ENCODE measurements at places on chromosomes 1 and 21.

DNA sequence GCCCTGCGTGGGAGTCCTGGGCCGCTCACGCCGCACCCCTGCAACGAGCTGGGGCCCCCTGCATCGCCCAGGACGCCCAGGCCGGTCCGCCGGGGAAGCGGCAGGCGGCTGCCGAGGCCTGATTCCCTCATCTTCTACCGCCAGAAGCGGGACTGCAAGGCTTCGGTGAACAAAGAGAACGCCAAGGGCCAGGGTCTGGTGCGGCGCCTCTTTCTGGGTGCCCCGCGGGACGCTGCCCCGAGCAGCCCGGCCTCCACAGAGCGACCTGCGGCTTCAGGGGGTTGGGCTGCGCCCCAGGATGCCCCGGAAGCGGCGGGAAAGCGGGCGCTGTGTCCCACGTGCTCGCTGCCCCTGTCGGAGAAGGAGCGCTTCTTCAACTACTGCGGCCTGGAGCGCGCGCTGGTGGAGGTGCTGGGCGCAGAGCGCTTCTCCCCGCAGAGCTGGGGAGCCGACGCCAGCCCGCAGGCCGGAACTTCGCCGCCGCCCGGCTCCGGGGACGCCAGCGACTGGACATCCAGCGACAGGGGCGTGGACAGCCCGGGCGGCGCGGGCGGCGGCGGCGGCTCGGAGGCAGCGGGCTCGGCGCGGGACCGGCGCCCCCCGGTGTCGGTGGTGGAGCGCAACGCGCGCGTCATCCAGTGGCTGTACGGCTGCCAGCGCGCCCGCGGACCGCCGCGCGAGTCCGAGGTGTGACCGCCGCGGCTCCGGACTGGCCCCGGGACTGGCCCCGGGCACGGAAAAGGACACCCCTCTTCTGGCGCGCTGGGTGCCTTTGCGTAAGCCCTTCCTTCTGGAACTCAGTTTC lies 2.7 kb downstream of the FAM110D start:
- peak; percentile 57 for DNase-seq

- DNase-seq, result peak; percentile 31
These were observed 2.3 kb downstream of the SPEN start for GRCh38 chr1:15849775-15850324.

- DNase-seq, result peak; percentile 81
These were observed at the start of gene SCP2 for GRCh38 chr1:52927212-52928014. TSS of gene SCP2 (plus strand) at chr1:52927276. CDS start at chr1:52927397, 121 bp downstream.

DNA sequence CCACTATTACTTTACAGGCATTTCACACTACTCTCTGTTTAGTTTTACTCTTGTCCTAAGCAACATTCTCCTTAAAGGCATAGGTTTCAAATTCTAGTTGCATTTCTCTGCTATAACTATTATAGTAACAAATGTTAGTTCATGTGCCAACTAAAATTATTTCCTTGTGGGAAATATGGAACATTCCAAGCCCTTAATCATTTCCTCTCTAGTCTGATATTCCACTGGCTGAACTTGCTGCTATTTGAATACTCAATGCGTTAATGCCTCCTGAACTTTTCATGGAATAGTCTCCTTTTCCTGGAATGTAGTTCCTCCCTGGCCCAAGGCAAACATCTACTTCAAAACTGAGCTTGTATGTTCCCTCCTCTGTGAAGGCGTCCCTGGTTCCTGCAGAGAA lies 19.3 kb upstream of the TBX19 start:
- DNase-seq, result no peak

DNA sequence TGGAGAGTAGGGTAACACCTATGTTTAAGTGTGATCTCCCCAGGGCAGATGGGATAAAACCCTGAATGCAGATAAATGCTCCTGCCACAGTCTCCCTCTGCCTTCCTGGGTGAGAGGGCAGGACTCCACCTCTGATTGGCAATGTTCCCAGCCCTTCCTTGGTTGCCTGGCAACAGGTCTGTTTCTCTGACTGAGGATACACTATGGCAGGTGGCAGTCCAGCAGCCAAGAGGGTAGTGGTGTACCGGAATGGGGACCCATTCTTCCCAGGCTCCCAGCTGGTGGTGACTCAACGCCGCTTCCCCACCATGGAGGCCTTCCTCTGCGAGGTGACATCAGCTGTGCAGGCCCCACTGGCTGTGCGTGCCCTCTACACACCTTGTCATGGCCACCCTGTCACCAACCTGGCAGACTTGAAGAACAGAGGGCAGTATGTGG lies at the start of gene DCDC2B:
Gene DCDC2B, plus strand, starts transcription at position 199 of the 438 bp plus-strand sequence. Its CDS starts 5 bp downstream, at position 204.
- DNase-seq, result no peak

DNA sequence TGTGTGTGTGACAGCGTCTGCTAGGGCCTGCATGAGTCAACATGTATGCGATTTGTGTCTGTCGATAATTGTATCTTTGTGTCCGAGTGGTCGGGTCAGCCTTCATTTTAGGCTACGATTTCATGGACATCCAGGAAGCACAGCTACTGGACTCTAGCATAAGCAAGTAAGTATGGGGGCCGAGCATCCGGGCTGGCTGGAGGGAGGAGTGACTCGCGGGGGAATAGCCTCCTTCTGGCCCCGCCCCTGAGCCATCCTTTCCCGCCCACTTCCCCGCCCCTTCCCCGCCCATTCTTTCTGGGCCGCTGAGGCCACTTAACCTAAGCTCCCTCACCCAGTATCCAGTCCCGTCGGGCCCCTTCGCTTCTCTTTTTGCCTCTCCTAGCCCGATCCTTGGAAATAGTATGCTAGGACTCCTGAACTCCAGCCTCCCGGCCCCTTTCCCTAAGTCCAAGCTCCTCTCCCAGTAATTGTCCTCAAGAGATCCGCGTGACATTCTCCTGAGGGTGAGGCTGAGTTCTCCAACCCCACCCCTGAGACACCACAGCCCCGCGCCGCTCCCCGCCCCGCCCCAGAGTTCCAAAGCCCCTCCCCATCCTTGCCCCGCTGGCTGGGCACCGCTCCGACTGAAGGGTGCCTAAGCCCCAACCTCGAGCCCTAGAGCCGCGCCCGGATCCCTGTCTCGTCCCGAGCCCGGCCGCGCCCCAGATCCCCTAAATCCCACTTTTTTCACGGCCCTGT lies 1.2 kb downstream of the MAP3K6 start:
- DNase-seq, result peak; percentile 63

DNA sequence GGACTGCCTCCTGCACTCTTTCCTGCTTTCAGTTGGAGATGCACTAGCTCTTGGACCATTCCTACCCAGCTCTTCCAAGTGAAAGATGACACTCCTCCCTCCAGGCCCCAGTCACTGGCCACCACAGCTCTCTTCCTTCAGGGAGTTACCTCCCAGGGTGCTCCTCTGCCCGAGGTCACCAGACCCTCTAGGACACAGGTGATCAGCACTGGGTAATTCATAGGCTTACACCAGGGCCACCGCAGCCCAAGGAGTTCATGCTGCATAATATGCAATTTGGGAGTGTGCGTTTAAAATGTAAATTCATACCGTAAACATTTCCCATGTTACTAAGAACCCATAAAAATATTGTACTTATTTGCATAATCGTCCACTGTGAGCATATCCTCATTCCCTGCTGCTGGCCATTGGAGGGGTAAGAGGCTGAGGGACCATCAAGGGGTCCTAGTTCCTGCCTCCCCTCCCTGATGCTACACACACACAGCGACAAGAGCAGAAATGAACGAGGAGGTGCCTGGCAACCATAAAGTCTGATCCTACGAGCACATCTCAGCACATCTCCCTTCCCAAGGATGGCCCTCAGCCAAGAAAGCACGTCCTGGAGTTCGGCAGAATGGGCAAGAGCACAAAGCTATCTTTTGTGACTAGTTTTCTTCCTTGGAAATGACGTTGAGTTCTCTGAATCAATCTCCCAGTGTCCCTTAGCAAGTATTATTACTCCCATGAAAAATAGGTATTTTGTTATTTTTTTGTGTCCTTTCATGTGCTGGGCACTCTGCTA lies 222.9 kb upstream of the RAB4A start:
- no peak for DNase-seq

- DNase-seq, result no peak
These were observed 8.0 kb downstream of the TNFRSF9 start for GRCh38 chr1:7932524-7933138.

- DNase-seq, result no peak
These were observed 82.9 kb downstream of the LHX4 start for GRCh38 chr1:180312926-180313325.

DNA sequence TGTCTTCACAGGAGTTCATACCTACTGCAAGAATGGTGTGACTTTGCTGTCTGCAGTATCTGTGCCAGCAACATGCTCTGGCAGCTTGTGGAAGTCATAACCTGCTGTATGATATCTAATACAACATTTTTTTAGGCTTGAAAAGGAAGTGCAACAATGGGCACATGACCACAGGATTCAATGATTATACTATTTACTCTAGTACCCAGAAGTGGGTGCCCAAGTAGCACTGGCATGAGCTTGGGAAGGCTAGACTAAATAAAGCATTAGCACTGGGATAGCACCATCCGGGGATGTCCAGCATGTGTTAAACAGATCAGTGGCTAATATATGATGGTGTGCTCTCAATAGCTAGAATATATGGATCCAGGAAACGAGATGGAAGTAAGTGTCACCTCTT lies 98.6 kb upstream of the PDE4B start:
- no peak for DNase-seq

DNA sequence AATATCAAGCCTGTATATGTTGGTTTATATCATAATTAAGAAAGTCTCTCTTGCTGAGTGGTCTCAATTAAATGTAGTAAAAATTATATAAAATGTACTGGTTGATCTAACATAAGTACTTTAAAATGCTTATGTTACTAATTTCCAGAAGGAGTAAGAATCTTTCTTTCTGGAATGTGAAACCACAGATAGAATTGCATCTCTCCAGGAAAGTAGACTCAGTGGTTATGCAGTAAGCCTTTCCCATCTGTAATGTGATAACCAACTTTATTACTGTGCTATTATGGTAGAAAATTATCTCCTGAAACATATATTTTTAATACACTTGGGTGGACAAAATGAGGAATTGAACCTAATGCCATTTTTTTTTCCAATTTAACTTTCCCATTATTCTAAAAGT lies 8.9 kb upstream of the RALGPS2 start:
- no peak for DNase-seq

- DNase-seq, result no peak
These were observed 101.2 kb downstream of the GLIS1 start for GRCh38 chr1:53637511-53638359.

GRCh38 chr1:110914676-110915075 lies 41.7 kb downstream of the CD53 start:
- no peak for DNase-seq

GRCh38 chr1:157751283-157751682 lies 25.6 kb downstream of the FCRL2 start:
- DNase-seq, result no peak

DNA sequence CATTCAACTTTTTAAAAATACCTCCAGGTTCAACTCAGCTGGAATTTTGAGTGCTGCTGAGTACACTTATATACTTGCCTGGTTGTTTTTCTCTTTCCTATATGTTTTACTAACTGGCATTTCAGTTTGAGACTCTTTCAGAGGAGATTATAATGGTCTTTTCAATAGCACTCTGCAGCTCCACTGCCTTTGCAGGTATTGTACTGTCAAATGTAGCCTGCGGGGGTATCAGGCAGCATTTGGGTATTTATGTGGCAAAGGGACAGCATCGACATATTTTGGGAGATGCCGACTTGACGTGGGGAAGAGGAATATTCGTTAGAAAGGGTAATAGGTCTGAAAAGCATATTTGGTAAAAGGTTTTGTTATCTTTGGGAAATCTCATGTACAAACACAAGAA lies 11.1 kb upstream of the TGFBR3 start:
- DNase-seq, result no peak

DNA sequence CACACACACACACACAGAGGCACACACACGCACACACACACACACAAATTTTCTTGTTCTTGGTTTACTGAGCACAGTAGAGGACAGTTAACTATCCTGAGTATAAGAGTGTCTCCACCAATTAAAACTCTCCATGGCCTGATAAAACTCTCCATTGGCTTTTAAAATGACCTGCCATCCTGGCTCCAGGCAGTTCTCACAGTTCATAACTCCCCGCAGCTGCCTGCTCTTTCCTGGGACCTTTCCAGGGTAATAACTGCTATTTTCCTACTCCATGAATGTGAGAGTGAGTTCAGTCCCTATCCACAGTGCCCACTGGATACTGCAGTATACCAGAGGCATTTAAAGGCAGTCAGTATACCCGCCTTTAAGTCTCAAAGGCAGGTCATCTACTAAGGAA lies 351.5 kb downstream of the PLPP3 start:
- no peak for DNase-seq

DNA sequence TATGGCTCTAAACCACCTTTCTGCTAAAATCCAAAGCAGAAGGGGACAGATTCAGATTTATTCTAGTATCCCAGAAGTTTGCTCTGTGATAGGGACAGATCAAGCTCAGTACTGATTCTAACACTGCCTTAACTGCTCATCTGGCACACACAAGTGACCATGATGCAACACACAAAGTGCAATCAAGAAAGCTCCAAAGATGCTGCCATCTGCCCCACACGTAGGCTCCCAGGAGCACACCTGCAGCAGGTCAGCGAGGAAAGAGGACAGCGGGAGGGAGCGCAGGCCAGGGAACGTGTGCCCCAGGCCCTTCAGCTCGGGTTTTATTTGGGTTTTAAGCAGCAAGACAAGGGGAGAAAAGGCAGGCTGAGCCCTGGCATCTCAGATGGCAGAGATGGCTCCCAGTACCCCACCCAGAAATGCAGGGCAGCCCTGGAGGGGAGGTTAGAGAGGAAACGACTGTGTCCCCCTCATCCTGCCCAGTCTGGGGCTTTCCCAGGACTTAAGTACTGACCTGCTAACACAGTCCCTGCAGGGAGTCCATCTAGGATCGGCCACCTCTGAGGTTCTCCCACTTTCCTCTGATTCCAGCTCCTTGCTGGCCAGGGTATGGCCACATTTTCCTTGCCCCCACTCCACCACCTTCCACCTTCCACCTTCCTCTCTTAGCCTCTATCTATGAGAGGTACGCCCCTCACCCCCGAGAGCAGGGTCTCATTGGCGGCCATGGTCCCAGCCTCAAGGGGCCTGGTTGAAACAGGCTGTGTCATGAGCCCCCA lies 1.2 kb downstream of the TRIM11 start:
- no peak for DNase-seq

- no peak for DNase-seq
These were observed 16.8 kb downstream of the MROH7 start for GRCh38 chr1:54658164-54658913.

GRCh38 chr1:96465441-96465840 lies 256.1 kb upstream of the PTBP2 start:
- no peak for DNase-seq

DNA sequence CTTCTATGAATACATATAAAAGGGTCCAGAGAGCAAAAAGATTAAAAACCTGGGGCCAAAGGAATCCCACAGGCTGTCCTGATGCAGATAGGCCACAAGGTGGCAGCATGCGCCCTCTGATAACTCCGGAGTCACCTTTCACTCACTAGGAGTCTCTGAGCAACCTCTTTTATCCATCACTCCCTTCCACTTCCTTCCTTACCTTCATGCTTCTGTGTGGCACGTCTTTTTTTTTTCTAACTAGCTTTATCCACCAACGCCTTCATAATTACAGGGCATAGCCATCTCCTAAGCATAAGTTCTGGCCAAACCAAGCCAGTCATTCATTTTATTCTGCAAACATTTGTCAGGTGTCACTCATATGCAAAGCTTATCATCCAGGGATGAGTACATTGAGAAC lies 3.9 kb upstream of the PGLYRP4 start:
- peak; percentile 46 for DNase-seq

- DNase-seq, result no peak
These were observed 419.5 kb downstream of the LRRIQ3 start for GRCh38 chr1:73778471-73778870.

GRCh38 chr1:84996846-84997666 lies at the start of gene MCOLN2:
TSS of gene MCOLN2 (minus strand) at chr1:84997113. CDS start at chr1:84996872, 241 bp downstream.
- DNase-seq, result peak; percentile 63

All from CD8-positive, alpha-beta memory T cell (primary cell).